Retinal pigment epithelial cell (primary cell): ENCODE measurements at places on chromosomes 7 and 10.

GRCh38 chr7:125828153-125828700, 898.6 kb upstream of the POT1 start:
- no peak for DNase-seq

- DNase-seq, result no peak
Observed at GRCh38 chr10:113550365-113550764, 2.5 kb upstream of the HABP2 start.

DNA sequence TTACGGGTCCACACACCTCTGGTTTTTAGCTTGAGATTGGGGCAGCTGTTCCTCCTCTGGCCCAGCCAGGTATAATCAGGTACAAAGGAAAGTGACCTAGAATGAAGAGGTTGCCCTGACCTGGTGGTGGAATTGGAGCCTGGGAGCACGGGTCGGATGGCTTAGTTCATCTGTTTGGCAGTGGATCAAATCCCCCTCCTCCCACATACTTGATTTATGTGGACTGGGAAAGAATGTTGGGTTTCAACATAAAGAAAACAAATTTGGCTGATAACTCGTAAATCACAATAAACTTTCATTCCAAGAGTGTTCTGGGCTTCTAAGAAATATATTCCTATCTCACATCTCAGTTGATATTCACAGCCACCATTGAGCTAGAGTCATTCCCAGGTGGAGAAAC, 186.8 kb downstream of the CUX1 start:
- no peak for DNase-seq

- no peak for DNase-seq
Observed at GRCh38 chr10:32104181-32104580, 48.0 kb upstream of the KIF5B start.

- no peak for DNase-seq
Observed at GRCh38 chr7:114084472-114085312, 165.9 kb upstream of the PPP1R3A start.

DNA sequence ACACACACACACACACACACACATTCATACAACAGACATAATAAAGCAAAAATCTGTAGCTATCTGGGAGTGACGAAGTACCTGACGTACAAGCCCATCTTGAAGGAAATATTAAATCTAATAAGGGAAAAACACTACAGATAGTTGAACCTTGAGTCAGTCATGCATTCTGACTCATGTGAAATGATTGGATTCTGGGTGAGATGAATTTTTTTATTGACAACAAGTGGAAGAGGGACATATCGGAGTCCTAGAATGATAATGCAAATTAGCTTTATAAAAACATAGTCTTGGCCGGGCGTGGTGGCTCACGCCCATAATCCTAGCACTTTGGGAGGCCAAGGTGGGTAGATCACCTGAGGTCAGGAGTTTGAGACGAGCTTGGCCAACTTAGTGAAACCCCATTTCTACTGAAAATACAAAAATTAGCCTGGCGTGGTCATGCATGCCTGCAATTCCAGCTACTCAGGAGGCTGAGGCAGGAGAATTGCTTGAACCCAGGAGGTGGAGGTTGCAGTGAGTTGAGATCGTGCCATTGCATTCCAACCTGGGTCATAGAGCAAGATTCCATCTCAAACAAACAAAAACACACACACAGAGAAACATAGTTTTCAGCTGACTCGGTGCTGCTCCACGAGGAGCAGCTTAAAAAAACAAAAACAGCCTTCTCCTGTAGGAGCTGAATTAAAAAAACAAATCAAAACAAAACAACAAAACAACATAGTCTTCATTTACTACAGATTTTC, 154.4 kb upstream of the MKLN1 start:
- no peak for DNase-seq

GRCh38 chr10:91460681-91461080, 50.5 kb downstream of the HECTD2 start:
- DNase-seq, result no peak

DNA sequence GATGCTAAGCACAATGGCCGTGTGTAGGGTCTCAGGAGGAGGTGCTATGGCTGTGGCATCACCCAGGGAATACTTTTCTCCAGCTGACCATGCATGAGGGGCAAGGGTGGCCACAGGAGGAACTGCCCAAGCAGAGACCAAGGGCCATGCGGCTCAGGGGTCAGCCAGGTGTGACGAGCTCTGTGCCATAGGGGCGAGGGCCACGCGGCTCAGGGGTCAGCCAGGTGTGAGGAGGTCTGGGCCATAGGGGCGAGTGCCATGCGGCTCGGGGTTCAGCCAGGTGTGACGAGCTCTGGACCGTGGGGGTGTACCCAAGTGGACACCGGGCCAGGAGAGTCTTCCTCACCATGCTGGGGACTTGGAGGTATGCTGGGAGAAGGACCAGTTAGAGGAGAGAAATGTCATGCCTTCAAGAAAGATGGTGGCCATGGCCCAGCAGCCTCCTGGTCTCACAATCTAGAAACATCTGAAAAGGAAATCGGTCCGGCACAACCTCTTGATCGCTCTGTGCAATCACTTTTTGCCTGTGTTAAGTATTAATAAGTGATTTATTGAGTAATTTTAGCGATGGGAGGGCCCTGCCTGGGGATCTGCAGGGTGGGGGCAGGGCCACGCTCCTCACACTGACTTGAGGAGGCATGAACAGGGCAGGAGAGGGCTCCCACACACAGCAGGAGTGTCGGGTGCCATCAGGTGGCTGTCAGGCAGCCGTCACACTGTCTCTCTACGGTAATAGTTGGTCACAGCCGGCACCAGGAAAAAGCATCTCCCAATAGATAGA, 265.0 kb downstream of the ADARB2 start:
- no peak for DNase-seq

GRCh38 chr7:36673703-36674102, 50.6 kb downstream of the AOAH start:
- DNase-seq, result no peak
